ENCODE measurements at places on chromosomes 7 and 10.

DNA sequence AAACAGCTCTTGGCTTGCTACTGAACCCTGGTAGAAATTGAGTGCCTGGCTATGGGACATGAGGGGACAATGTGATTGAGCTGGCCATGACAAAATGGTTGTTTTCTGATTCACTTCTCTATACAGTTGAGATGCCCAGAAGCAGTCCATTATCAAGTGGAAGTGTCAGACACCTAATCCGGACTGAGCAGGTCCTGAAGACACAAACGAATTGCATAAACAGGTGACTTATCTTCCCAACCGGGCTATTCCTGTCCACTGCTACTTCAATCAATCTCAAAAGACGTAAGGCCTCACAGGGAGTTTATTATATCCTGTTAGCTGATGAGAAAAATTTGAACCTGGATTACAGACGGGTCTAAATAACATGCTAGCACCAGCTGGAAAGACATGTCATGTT lies 105.5 kb upstream of the WAC start:
- DNase-seq: no peak

DNA sequence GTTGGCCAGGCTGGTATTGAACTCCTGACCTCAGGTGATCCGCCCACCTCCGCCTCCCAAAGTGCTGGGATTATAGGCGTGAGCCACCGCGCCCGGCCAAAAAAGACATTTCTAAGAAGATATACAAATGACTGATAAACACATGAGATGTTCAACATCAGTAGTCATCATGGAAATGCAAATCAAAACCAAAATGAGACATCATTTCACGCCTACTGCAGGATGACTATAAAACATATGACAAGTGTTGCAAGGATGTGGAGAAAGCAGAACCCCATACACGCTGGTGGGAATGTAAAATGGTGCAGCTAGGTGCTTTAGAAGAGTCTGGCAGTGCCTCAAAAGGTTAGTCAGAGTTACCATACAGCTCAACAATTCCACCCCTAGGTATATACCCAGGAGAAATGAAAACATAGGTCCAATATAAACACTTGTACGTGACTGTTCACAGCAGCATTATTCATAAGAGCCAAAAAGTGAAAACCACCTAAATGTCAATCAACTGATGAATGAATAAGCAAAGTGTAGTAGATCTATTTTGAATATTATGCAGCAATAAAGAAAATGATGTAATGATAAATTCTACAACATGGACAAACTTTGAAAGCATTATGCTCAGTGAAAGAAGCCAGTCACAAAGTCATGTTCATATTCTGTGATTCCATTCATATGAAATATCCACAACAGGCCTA lies 24.5 kb downstream of the TMEM209 start:
- DNase-seq: no peak

- DNase-seq: no peak
Observed at GRCh38 chr7:19024261-19024660, 93.2 kb downstream of the TWIST1 start.

GRCh38 chr7:35520810-35521625 lies 173.9 kb downstream of the HERPUD2 start:
- no peak for DNase-seq

GRCh38 chr10:124009231-124010015 lies 84.0 kb downstream of the CHST15 start:
- no peak for DNase-seq

- DNase-seq: peak; percentile 63
Observed at GRCh38 chr10:13915710-13916109, 328.9 kb downstream of the PRPF18 start.

GRCh38 chr10:8628351-8628750 lies 573.9 kb downstream of the GATA3 start:
- peak; percentile 6 for DNase-seq

DNA sequence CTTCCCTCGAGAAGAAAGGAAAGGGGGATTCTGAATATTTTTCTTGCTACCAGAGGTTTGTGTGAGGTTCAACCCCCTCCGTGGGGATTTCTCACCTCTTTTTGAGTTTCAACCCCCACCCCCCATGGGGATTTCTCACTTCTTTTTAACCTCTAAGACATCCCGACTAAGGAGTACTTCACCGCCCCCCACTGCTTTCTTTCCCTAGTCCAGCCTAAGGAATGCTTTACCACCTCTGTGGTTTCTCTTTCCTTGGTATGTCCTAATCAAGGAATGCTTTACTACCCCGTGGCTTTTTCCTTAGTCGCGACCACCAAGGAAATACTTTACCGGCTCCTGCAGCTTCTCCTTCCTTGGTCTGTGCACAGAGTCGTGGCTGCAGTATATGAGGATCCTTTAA lies 149.4 kb downstream of the LYZL1 start:
- no peak for DNase-seq

DNA sequence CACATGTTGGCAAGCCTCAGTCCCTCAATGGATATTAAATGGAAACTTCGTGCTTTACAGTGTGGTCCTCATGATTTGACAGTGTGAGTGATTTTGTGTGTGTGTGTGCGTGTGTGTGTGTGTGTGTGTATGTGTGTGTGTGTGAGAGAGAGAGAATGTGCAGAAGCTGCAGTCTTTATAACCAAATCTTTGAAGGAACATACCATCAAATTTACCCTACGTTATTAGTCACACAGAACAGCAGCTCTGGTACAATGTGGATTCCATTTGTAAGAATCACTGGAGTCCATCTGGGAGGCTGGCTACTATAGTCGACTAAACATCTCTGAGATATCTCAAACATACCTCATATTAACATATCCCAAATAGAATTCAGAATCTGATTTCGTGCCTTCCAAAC lies 928.0 kb upstream of the POT1 start:
- DNase-seq: no peak
